Testis (tissue), 5 donors: ENCODE measurements at places on chromosomes 2 and 18. TPM values are rescaled to one million over a fixed set of nuclear protein-coding genes. Genes with fewer than 3 reads are reported as not detected.

Gene RABL2A
- total RNA-seq = 31.9 TPM

Gene PFN4
- total RNA-seq = 39.8 TPM

DNA sequence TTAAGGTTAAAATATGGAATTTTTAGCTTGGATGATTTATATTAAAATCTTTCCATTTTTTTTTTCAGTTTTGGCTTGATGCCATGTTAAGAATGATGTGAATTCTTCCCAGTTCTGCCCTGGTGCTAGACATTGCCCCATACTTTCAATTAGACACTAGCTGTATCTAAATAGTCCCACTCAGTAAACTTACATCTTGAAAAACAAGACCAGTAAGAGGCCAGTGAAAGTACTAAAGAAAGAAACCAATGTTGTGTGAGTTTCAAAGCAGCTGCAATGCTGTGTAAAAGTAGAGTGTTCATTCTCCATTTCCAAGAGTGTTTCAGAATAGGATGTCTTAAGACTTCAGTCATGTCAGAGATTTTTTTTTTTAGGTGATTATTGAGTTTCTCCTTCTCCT is 40.0 kb upstream of the CYBRD1 start:
- no peak for DNase-seq

DNA sequence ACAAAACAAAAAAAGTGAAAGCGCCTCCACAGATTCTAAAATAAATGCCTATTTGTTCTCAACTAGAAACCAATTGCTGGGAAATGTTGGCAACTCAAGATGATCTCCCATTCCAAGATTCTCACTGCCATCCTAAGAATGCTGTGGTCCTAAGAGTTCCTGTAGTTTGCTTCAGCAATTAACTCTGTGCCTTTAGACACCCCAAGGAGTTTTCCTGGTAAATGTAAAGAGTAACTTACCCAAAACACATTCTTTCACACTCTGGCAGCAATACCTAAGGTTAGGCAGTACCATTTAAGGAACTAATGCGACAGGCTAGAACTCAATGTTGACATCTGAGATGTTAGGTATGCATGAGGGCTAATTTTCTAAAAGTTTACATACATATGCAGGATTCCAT is 58.8 kb upstream of the TANK start:
- DNase-seq = no peak

DNA sequence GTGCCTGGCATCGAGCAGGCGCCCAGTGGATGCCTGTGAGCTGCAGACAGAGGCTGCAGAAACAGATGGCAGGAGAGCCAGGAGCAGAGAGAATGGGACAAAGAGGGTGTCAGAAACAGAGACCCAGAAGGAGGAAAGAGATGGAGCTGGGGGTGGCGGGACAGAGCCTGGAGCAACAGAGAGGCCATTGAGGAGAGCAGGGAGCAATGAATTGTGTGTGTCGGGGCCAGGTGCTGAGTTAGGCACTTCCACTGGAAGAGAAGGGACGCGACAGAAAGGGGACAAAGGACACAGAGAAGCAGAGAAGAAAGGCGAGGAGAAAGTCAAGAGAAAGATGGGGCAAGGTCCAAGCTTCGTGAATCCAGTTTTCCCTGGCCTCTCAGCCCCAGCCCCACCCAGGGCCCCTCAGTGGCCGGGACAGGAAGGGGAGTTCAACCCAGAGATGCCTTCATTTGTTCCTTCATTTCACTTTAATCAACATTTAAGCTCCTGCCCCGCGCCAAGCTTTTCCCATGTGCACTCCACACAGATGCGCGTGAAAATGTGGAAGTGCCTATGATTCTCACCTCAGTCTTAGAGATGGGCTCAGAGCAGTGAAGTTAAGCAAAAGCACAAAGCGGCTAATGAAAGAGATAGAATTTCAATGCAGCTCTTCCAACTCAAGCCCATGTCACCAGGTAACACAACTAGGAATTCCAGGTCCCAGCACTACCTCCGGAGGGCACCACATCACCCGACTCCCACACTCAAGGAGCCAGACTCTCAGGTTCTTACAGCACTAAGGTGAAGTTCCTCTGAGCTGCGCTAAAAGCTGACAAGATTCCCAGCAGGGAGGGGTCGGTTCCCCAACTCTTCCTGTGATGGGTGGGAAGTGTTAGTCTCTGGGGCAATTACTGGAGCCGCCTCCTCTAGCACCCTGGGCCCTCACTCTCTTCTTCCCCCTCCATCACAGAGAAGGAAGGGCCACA is 55.1 kb downstream of the TNS1 start:
- no peak for DNase-seq
